ENCODE measurements at places on chromosomes 6 and 20.

- DNase-seq: no peak
These were observed 776.1 kb downstream of the TENT5A start for GRCh38 chr6:80976336-80976735.

DNA sequence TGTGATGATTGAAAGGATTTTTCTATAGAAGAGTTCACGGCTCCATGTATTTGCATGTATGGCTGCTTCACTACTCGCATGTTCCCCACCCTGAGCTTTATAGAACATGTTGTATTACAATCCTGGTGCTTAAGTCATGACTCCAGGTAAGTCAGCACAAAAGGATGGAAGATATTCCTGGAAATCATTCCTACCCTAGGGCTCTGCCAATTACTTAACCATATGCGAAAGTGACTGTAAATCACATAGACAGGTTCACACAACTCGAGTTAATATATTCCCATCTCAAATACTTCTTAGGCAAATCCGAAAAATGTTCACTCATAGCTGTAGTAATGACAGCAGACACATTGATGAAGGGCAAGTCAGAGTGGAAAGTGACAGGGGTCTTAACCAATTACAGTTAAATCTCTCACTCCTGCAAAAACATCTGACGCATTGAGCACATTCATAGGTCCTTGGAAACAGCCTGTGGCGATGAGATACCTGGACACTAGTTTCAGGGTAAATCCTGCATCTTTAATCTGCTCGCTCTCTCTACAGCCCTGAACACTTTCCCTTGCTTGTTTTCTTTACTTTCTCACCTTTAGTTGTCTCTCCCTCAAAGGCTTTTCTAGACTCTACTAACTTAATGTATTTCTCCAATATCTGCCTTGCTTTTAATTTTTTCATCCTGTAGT lies 35.1 kb downstream of the RNF217 start:
- no peak for DNase-seq

DNA sequence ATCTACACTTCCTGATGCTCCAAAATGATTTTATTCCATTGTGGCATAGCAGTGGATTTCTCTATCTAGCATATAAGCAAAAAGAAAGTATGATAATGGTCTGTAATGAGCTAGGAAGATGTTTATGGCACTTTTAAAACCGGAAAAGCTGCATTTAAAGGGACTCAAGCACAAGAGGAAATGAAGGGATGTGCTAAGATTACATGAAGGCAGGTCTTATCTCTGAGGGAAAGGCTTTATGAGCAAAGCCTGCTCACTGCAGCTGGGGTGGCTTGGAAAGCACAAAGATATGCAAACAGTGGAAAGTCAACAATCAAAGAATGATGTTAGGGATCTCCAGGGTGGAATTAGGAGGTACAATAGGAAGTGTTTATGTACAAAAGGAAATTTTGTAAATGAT lies 138.2 kb downstream of the TENT5A start:
- DNase-seq: no peak

GRCh38 chr6:138307352-138307751 lies 70.4 kb upstream of the SMIM28 start:
- DNase-seq: no peak

GRCh38 chr6:45661661-45662060 lies 283.9 kb upstream of the SUPT3H start:
- DNase-seq: no peak

- DNase-seq: no peak
These were observed 22.4 kb downstream of the MANEA start for GRCh38 chr6:95599706-95600105.

GRCh38 chr20:58839474-58839874 lies 11.2 kb downstream of the GNAS-AS1 start:
- peak; percentile 23 for DNase-seq

DNA sequence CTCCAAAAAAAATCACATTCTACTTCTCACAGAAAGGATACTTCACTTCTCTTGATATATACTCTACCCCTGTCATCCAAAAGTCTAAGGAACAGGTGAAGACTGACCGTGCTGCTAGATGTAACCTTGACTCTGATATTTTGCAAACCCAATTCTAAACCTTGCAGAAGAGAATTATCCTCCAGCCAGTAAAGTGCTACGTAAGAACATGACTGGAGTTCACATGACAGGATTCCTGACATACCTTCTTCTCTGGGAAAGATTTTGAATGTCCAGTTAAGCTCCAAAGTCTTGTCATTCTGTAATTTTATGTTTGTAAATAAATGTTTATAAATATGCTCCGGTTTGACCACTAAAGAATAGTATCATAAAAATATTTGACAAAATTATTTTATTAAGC lies 35.8 kb downstream of the BTBD9 start:
- no peak for DNase-seq

GRCh38 chr6:34044945-34045595 lies 100.8 kb downstream of the GRM4 start:
- DNase-seq: no peak

DNA sequence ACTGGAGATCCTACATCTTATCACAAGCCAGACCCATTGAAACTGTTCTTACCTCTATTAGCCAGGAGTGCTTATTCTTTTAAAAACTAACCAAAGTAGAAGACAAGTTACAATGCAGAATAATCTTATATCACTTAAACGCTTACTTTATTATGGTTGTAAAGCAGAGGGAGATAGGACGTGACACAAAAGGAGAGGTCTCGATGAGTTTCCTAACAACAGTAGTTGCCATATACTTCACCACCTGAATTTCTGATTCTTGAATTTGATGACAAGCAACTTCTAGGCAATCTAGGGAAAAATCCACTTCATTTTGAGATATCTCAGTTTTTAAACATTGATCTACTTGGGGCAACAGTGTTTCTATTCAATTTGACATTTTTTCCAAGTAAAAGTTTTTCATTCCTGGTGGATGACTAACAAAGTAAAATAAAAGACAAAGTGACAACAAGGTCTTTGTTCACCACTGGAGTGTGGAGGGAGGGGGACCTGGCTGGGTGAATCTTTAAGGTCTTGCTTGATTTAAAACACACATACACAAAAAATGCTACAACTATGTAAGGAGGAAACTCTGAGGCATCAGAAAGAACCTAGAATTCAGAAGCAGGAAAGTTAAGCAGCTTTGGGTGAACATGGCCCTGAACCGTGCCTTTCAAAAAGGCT lies 110.9 kb downstream of the SMLR1 start:
- no peak for DNase-seq

- DNase-seq: no peak
These were observed 37.0 kb downstream of the BPIFB1 start for GRCh38 chr20:33320006-33320405.

- DNase-seq: no peak
These were observed 64.8 kb upstream of the SLCO4A1 start for GRCh38 chr20:62577490-62577836.

GRCh38 chr20:36065427-36065998 lies 89.0 kb upstream of the EPB41L1 start:
- DNase-seq: no peak

DNA sequence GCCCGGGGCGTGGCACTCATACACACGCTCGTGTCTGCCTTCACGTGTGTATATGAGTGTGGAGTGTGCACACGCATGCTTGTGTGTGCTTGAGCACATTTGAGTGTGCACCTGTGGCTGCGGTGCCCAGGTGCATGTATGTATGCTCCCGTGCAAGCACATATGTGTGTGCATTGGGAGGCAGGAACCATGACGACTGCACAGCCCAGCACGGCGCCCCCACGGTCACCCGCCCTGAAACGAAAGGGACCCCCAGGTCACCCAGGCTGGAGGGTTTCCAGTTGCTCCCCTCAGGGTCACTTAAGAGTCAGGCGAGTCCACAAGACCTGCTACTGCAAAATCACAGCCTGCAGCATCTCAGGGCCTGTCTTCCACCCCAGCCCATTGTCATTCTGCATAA lies 94.7 kb downstream of the YTHDF1 start:
- no peak for DNase-seq

- no peak for DNase-seq
These were observed 45.0 kb downstream of the FAM83B start for GRCh38 chr6:54891536-54891935.
